GM03348 (cell line): ENCODE measurements at places on chromosomes 2 and 18.

- no peak for DNase-seq
Measured at GRCh38 chr2:31505111-31505510, 75.6 kb downstream of the SRD5A2 start.

DNA sequence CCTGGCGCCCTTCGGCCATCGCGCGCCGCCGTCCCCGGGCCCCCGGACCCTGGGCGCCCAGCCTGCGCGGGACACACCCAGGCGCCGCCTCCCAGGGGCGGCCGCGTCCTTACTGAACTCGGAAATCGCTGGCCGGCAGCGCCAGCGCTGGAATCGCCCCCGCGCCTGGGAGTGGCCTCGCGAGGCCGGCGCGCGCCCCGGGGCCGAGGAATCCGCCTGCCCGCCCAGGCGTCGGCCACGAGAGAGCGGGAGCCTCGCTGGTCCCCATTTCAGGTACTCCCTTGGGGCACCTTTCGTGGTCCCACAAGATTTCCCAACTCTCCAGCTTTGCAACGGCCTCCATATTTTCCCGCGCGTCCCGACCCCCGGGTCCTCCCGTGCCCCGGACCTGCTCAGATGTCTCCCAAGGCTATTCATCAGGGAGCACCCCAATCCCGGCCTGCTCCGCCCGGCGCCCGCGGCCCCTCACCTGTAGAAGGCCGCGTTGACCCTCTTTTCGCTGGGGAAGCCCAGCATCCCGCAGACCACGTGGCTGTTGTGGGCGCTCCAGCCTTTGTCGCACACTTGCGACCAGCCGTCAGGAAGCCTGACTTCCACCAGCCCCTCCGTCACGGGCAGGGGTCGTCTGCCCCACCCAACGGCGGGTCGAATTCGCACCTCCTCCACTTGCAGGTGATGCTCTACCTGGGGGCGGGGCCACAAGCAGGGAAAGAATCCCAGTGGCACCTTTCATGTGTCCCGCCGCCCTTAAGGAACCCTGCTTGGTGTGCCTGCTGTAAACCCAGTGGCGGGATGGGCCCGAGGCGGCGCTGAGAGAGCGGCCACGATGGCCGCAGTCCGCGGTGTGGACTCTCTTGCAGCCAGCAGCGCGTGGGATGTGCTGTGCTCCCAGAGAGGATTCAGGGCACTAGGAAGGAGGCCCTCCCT is 4.6 kb downstream of the LOXL3 start:
- DNase-seq, result peak; percentile 91

DNA sequence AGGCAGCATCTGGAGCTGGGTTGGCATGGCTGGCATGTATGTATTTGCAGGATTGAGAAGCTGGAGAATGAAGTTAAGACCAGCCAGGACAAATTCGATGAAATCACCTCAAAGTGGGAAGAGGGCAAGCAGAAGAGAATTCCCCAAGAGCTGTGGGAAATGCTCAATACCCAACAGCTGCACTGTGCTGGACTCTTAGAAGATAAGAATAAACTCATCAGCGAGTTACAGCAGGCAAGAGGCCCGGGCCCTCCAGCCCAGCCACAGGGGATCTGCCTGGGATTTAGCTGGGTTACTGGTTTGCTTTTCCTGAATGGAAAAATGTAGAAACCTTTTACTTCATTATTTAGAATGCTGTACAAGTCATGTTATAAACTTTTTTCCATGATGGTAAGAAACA is 22.5 kb downstream of the DRC1 start:
- DNase-seq, result no peak

- no peak for DNase-seq
Measured at GRCh38 chr2:27741673-27742072, 29.8 kb upstream of the MRPL33 start.

GRCh38 chr2:233600386-233600785 is 17.0 kb upstream of the UGT1A8 start:
- no peak for DNase-seq

DNA sequence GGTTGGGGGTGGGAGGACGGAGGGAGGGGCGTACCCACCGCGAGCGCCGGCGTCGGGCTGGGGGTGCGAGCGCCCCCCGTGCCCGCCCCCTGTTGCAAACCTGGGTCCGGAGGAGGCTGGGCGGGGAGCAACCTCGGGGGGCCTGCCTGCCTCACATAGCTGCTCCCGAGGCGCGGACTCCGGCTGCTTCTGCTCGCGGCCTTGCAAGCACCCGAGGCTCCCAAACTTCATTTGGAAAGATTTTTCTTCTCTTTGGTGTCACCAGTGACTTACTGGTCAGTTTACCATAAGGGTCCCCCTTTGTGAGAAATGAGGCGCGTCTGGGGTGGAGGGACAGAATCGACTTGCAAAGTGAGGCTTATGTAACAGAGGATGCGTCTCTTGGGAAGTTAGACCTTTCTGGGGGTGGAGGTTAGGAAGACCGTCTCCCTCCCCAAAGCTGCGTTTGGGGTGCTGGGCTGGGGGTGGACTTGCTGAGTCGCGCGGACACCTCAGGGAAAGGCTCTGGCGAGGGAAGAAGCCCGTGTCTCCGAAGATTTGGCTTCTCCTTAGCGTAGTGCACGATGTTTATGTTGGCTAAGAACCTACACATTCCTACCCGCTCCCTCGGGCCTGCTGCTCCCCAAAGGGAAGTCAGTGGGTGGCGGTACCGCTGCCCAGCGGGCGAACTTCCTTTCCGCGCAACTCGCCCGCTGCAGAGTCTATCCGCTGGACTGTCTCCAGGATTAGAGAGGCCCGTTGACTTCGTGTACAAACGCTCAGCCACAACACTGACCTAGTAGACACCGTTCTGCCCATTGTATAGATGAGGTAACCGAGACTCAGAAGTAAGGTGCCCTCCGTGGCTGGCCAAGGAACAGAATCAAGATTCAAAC is 559 bp downstream of the TMEM37 start:
- DNase-seq, result no peak

- DNase-seq, result no peak
Measured at GRCh38 chr2:104901037-104901881, 47.3 kb downstream of the POU3F3 start.

GRCh38 chr2:173146590-173146989 is 70.9 kb downstream of the MAP3K20 start:
- DNase-seq, result no peak

- no peak for DNase-seq
Measured at GRCh38 chr2:171049691-171050090, 111.0 kb downstream of the TLK1 start.

GRCh38 chr2:234146087-234146826 is 95.8 kb downstream of the SPP2 start:
- peak; percentile 88 for DNase-seq

- DNase-seq, result no peak
Measured at GRCh38 chr2:211981451-211981850, 557.2 kb downstream of the ERBB4 start.

DNA sequence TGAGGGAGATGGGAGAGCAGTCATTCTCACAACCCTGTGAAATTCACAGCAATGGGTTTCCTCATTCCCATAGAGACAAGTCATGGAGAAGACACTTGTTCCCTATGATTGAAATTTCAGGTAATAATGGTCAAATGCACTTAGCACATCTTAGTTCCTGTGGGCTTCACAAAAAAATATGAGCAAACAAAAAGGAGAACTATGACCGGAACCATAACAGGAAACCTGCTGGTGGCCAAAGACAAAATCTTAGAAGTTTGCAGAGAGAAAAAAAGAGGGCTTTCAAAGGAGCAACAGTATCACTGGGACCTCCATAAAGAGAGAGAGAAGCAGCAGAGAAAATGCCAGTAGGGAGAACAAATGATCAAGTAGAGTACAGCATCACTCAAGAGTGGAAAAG is 138.9 kb upstream of the APCDD1 start:
- no peak for DNase-seq

DNA sequence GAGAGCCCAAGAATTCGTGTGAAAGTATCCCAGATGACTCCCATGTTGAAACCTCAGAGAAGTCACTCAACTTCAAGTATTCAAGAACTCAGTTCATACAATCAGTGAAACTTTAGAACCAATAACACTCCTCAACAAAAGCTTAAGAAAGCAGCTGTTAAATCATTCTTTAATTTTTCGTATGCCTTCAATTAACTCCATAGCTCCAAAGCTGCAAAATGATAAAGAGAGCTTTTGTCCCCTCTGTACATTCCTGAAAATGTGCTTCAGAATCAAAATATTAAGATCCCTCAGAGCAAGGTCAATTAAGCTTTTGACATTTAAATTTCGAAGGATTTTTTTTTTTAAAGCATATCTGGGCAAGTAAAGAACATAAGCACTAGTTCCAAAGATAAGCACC is 4.7 kb downstream of the COBLL1 start:
- DNase-seq, result no peak
